ENCODE measurements at places on chromosomes 5 and 9.

DNA sequence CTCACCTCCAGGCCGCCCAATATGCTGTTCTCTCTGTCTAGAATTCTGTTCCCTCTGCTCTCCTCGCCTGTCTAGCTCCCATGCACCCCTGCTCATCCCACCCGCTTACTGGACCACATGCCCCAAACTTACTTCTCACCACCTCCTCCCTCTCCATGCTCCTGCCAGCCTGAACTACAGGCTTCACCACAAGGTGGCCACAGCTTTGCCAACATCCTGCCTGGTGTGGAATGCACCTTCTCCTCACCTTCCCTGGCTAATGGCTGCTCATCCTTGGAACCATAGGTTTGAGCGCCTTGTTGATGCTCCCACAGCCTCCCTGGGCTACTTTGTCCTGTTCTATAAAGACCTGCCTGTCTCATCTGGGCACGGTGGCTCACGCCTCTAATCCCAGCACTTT, 9.6 kb downstream of the LAMC3 start:
- no peak for DNase-seq

- DNase-seq = no peak
These were observed 663.8 kb upstream of the CDH9 start for GRCh38 chr5:27701931-27702903.

GRCh38 chr5:10590226-10590999, 26.5 kb downstream of the ANKRD33B start:
- no peak for DNase-seq

DNA sequence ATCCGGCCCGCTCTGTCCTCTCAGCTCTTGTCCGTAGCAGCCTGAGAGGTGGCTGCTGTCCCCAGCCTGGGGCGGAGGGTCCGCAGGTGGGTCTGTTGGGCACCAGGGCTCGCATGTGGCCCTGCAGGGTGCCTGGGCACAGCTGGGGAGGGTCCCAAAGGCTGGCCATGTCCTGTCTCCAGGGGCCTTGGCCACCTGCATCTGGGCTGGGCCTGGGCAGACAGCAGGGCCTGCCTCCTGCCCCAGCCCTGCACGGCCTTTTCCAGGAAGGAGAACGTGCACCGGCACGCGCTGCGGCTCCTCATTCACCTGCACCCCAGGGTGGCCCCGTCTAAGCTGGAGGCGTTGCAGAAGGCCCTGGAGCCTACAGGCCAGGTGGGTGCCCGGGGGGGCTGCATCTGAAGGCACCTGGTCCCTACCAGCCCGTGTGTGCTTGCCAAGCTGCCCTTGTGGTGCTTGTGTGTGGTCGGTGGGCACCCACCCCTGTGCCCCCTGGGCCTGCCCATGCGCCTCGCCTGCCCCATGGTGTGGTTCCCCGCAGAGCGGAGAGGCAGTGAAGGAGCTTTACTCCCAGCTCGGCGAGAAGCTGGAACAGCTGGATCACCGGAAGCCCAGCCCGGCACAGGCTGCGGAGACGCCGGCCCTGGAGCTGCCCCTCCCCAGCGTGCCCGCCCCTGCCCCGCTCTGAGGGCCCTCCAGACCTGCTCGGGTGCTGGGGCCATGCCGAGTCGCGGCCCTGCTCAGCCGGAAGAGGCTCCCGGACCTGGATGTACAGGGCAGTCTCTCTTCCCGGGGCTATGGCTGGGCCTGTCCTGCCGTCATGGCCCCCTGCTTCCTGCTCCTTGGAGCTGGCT, 5.1 kb upstream of the TOR4A start:
- no peak for DNase-seq

GRCh38 chr9:106875529-106875928, 12.6 kb downstream of the ZNF462 start:
- DNase-seq = no peak

DNA sequence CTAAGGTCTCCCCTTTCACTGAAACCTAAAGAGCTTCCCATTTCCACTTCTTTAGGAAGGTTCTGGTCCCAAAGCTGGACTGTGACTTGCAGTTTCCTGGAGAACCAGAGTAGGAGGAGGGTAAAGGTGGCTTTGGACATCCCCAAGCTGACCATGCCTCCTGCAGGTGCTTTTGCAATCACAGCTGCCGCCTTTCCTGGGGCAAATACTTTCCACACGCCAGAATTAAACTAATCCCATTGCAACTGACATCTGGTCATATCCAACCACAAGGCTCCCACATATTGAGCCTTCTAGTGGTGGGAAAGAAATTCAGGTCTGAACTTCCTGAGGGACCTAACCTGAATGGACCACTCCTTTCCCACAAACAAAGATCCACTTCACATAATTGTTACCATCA, 92.7 kb downstream of the NRG2 start:
- no peak for DNase-seq

DNA sequence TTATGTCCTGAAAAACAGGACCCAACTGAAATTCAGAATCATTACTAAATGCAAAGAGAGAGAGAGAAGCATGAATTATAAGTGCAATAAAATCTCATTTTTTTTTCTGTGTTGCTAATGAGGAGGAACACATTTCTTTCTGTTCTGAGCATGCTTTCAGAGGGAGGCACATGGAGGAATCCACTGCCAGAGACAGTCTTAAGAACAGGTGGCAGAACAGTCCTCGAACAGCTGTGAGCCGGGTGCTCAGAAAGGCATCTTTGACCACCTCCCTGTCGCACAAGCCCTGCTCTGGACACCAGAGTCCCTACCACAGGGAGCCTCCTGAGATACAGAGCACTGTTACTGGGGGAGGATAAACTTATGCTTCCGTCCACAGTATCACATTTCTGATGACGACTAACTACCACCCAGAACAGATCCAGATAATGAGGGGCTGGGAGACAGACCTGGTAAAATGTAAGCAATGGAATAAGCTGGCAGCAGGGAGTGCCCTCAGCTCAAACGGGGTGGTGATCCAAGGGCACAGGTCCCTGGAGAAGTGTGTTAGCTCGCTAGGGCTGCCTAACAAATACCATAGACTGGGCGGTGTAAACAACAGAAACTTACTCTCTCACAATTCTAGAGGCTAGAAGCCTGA, 134.0 kb downstream of the SLC1A3 start:
- DNase-seq = no peak

- peak; percentile 61 for DNase-seq
These were observed at the start of gene NINJ1 for GRCh38 chr9:93134015-93134739. Gene NINJ1 (minus strand): TSS chr9:93134251. CDS start chr9:93134217, 34 bp downstream.

GRCh38 chr9:100308965-100309564, 43.7 kb downstream of the TEX10 start:
- DNase-seq = no peak

DNA sequence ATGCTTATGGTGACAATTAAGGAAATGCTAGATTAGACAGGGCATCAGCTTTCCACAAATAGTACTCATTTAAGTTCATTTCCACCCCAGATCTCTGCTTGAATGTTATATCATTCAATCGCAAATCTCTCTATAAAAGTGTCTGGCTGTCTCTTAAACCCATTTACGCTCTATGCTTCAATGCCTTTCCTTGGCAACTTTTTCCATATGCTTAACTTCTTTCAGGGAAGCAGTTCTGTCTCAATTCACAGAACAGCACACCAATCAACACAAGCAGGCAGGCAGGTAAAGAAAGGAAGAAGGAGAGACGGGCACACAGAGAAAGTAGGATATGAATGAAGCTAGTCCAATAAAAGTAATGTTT, 243.1 kb downstream of the DENND1A start:
- DNase-seq = no peak

DNA sequence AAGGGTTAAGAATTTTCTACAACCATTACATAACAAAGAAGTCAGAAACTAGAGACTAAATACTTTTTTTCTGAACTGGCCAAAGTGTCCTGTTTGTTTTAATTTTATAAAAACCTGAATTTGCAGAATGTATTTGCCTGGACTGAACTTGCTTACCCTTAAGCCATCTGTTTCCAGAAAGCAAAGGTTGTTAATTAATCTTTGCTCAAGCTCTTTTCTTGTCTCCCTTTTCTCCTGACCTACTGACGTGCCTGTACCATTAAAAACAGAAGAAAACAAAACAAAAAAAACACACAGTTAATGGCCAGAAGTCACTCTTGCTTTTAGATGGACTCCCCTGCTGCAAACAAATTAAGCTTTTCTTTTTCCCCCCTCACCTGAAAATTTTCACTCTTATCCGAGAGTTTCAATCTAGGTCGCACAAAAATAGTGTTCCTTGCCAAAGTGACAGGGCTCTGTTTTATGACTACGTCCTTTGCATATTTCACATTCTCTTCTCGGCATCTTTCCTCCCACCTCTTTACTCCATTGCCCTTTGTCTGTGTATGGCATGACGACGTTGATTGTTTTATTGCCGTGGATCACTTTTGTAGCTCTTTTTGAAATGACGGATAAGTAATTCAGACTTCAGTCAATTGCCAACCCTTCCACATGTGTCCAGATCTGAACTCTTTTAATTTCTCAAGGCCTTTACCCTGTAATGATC, 333.8 kb upstream of the GRIN3A start:
- DNase-seq = no peak

GRCh38 chr5:978693-979092, 29.9 kb upstream of the NKD2 start:
- no peak for DNase-seq
